Cardiac fibroblast (primary cell): ENCODE measurements at places on chromosomes 16 and 17.

DNA sequence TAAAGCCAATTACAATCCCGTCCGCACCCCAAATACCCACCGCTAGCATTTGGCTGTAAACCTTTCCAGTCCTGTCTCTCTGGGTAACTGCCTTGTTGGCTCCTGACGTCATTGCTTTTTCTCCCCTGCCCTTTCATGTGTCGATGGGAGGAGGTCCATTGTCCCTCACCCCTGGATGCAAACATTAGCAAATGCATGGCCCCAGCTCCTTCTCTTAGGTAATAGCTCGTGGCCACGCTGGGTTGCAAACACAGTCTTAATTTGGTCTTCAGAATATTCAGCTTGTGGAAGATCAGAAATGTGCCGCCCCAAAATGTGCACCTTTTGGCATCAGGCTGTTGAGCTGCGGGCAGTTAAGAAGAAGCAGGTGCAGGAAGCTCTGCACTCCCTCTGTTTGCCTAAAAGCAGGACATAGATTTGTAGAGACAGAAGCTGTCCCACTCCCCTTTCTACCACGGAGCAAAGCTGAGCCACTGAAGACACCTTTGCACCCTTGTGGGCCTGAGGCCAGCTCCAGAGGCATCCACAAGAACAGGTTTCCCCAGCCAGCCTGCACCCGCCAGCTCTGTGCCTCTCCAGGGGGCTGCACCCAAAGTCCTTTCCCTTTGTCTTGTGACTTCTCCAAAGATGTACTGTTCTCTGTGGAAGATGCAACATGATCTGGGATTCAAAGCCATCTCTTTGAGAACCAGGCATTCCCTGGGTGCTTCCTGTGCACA lies 127.3 kb downstream of the MGAT5B start:
- DNase-seq, result no peak

DNA sequence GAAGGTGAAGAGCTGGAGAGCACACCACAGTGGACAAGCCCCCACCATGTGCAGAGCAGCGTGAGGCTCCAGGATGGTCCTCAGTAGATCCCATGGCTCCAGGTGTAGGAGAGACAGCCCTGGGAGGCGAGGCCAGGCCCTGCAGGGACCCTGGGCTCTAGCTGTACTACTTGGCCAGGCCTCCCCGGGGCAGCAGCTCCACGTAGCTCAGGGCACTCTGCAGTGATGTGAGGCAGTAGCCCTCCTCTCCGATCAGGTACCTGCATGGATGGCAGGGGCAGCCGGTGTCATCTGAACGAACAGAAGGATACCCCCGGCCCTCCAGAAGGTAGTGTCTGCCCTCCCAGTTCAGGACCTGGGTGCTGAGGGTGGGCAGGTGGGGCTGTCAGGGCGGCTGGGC lies 6.2 kb upstream of the SPATA2L start:
- no peak for DNase-seq

DNA sequence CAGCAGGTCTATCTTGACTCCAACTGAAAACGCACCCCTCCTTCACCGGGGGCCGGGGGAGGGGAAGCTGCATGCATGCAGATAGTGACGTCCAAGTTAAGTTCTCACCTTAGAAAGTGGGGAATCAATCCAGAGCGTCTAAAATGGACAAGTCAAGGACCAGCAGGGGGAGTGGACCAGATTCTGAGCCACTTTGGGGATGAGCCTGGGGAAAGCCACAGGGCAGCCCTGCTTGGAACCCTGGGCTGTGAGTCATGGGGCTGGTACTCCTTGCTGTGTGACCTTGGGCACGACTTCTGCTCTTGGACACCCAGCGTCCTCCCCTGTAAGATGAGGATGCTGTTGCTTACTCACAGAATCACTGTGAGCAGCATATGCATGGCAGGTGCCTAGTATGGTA lies 9.1 kb downstream of the TNFRSF13B start:
- DNase-seq, result no peak

DNA sequence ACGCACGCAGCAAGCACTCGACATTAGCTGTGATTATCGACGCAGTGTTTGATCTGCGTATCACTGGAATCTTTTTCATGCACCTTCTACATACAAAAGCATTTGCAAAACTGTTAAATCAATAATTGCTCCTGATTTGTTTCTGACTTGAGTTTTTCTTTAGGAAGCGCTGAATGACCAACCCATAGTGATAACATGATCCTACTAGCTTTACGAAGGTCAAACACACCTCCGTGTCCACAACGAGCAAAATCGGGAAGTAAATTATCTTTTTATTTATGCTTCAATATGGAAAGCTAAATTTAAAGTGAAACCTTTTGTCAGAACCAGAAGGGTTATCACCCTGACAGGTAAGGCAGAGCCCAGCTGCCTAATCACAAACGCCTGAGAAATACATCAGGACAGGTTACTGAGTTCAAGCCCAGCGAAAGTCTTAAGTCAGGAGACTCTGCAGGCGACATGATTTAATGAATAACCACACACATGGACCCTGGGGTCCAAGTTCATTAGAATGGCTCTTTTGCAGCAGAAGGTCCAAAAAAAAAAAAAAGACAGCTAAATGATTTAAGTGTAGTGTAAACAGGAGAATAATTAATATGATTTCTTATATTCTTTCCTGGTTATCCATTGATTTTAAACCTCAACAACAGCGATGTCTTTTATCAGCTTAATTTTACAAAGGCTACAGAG lies 104.2 kb downstream of the ADCY9 start:
- DNase-seq, result no peak

- no peak for DNase-seq
Observed at GRCh38 chr17:40577611-40578065, 12.4 kb upstream of the CCR7 start.

- no peak for DNase-seq
Observed at GRCh38 chr16:342455-343213, 9.9 kb downstream of the AXIN1 start.

DNA sequence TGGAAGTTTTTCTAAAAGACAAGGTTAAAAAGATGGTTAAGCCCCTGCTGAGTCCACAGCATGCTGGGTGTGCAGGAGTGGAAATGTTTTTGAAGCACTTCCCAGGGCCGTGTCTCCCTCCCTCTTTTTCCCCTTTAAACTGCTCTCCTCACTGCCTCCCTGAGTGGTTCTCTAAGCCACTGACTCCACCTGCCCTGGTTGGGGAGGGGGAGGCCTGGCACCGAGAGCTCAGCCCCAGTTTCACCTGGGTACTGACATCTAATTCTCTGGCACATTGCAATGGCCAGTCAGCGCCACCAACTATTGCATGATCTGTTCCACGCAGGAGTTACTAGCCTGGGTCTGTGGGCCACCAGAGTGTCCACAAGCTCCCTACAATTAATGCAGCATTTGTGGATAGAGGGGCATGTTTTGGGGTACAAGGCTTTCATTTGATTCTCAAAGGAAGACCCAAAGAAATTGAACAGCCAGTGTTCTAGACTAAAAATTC lies 22.7 kb downstream of the MPP3 start:
- DNase-seq, result no peak

DNA sequence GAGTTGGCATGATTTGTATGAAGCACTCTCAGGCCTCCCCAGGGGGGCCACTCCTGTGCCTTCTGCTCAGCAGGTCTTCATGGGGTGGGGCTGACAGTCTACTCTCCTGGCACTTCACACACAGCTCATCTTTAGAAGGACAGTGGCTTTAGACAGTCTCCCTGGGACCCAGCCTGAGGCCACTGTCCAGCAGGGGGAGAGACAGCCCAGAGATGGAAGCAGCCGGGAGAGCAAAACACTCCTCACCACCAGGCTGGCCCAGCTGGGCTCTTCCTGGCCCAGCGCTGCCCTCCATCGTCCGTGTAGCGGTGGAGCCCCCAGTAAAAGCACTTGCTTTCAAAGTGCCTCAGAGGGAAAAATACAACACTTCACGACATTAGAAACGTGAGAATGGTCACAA lies 62.0 kb upstream of the CRHR1 start:
- DNase-seq, result no peak

DNA sequence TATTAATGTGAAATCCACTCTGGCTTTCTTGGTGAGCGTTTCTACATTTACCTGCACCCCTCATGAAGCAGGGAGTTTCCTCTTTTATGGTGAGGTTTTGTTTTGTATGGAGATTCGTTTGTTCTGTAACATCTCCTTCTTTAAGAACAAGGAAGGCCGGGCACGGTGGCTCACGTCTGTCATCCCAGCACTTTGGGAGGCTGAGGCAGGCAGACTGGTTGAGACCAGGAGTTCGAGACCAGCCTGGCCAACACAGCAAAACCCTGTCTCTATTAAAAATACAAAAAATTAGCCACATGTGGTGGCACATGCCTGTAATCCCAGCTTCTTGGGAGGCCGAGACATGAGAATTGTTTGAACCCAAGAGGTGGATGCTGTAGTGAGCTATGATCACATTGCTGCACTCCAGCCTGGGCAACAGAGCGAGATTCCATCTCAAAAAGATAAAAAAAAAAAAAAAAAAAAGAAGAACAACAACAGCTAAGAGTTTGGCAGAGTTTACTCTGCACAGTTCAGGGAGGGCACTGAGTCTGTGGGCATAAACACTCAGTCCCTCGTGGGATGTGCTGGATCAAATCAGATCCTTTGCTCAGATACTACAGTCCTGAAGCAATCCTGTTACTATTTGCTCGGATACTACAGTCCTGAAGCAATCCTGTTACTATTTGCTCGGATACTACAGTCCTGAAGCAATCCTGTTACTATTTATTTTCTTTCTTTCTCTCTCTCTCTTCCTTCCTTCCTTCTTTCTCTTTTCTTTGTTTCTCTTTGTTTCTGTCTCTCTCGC lies 28.9 kb downstream of the ADCY9 start:
- DNase-seq, result peak; percentile 36

DNA sequence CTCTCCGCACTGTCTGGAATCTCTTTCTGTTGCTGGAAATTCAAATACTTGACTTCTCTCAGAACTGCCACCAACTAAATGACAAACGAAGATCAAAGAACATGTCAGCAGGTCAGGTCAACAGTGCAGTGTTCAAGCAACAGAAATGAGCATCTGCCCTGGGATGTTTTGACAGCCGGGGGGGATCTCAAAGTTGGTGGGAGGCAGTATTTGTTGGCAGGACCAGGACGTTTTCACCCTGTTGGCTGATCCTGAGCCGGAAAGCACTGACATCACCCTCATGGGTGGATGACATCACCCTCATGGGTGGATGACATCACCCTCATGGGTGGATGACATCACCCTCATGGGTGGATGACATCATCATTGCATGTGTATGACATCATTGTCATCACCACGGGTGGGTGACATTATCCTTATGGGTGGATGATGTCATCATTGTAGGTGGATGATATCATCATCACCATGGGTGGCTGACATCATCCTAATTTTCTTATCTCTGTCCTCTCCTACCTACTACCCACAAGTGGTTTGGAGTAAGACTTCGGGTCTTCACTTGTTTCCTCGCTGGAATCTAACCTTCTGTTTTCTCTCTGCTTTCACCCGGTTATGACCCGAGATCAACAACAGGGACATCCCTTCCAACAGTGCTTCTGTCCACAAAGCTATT lies 18.9 kb downstream of the DNAH17 start:
- DNase-seq, result no peak

DNA sequence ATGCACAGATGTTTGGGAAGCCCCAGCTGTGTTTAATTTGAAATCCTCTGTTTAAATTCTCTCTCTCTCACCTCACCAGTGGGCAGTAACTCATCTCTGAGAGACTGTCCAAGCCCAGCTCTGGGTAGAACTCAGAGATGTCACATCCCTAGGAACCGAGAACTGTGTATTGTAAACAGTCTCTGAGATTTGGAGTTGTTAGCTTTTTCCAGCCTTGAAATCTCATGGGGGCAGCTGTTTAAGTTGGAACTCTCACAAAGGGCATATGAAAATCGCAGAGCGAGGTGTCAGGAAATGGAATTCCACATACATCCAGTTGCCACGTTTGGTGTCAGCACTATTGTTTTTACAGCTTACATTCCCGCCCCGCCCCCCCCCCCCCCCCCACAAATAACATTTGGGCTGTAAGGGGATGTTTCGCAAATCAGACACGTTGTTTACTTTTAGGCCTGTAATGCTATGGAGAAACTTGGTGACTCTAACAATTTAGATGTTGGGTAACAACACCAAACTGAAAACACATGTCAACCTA lies 34.3 kb downstream of the VPS35L start:
- DNase-seq, result peak; percentile 78

DNA sequence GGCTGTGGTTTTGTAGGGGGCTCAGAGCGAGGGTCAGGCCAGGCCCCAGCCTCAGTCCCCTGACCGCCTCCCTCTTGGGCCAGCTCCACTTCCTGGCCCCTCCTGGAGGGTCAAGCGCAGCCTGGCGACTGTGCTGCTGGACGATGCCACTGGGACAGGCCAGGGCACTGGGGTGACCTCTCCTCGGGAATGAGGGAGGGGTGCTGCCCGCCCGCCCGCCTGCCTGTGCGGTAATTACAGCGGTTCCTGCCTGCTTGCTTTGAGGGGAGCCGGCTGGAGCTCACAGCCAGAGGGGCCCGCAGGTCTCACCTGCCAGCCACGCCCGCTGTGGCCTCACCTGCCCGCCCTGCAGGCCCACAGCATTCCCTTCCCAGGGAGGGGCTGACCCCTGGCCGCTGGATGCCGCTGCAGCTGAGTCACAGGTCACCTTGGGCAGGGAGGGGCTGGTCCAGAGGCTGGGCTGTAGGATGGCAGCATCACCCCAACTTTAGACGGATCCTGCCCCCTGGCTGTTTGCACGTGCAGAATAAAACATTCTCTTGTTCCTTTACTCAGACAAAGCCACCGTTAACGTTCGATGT lies 76.7 kb upstream of the CBX4 start:
- DNase-seq, result peak; percentile 52
